ENCODE measurements at places on chromosomes 11 and 22. TPM values are rescaled to one million over a fixed set of nuclear protein-coding genes. Genes with fewer than 3 reads are reported as not detected.

DNA sequence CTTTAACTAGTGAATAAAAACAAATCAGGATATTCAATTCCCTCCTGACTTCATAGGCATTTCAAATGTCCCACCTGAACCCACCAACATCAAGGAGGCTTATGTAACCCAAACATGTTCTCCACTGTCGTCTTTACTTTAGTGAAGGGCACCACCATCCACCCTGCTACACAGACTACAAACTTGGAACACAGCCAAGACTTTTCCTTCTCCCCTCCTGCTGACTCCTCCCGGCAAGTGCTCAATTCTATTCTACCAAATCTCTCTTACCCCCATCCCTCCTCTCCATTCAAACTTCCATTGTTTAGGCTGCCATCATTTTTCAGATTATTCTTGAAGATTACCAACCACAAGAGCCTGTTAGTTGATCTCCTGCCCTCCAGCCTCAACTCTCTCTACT, 24.3 kb downstream of the SAAL1 start:
- no peak for DNase-seq

- no peak for DNase-seq
Measured at GRCh38 chr11:68914761-68915160, 11.1 kb downstream of the IGHMBP2 start.

- DNase-seq, result no peak
Measured at GRCh38 chr22:20440637-20441591, 3.3 kb upstream of the SCARF2 start.

Gene MISFA
- total RNA-seq, result not detected

Gene TTC28
- total RNA-seq, result 62.8 TPM

Gene GAS2
- 0.77 TPM for total RNA-seq

- no peak for DNase-seq
Measured at GRCh38 chr11:18371279-18371678, 23.1 kb upstream of the LDHA start.

GRCh38 chr22:24996420-24996952, 44.0 kb downstream of the KIAA1671 start:
- no peak for DNase-seq

- DNase-seq, result no peak
Measured at GRCh38 chr11:60087239-60087638, 1.2 kb upstream of the MS4A2 start.

Gene ZNF215
- 0.88 TPM for total RNA-seq

DNA sequence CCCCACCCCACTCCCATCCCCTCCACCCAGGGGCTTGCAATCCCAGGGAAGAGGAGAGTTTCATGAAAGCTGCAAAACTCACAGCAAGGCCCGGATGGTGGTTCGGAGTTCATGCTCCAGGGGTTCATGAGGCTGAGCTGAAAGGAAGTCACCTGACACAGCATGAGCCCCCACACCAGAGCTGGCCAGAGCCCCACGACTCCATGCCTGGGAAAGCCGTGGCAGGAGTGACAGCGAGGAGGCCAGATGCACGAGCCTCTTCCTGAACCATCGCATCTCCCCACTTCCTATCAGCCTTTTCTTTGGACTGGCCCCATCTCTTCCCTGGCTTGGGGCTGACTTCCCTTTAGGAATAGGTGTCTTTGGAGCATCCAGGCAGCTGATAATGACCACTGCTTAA, 105.8 kb downstream of the ABTB2 start:
- DNase-seq, result no peak

GRCh38 chr11:3192511-3193372, 25.9 kb downstream of the MRGPRG start:
- no peak for DNase-seq

- no peak for DNase-seq
Measured at GRCh38 chr11:15198284-15198683, 83.6 kb downstream of the INSC start.

- DNase-seq, result peak; percentile 90
Measured at GRCh38 chr22:38870312-38870741, 1.7 kb downstream of the CBX6 start.

GRCh38 chr11:62457478-62457877, 38.6 kb downstream of the SCGB1A1 start:
- DNase-seq, result no peak

GRCh38 chr22:44363013-44363979, 50.5 kb upstream of the SHISAL1 start:
- DNase-seq, result peak; percentile 89

GRCh38 chr11:57543593-57543992, 6.2 kb downstream of the SMTNL1 start:
- no peak for DNase-seq

Gene GNAZ
- total RNA-seq, result 21.6 TPM

Gene TMEM132A
- 47.7 TPM for total RNA-seq

Gene APOL5
- total RNA-seq, result not detected

DNA sequence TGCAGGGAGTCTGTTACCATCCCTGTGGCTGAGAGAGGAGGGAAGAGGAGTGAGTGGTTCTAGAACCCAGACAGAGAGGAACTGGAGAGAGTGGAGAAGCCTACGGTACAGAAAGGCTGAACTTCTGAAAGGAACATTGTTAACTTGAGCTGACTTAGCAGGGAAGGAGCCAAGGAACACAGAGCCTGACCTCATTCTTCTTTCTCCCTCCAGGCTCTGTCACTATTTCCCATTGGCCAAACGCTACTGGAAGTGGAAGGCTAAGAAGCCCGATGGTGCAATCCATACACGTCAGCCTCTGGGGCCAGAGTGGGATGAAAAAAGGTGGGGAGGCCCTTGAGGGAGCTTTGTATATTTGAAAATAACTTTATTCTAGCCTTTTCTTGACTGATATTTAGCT, 16.5 kb upstream of the WT1 start:
- DNase-seq, result peak; percentile 79

Gene CARNS1
- total RNA-seq, result 3.3 TPM

Gene OR52H1
- total RNA-seq, result 2.1 TPM

Gene CLMP
- 51.6 TPM for total RNA-seq

DNA sequence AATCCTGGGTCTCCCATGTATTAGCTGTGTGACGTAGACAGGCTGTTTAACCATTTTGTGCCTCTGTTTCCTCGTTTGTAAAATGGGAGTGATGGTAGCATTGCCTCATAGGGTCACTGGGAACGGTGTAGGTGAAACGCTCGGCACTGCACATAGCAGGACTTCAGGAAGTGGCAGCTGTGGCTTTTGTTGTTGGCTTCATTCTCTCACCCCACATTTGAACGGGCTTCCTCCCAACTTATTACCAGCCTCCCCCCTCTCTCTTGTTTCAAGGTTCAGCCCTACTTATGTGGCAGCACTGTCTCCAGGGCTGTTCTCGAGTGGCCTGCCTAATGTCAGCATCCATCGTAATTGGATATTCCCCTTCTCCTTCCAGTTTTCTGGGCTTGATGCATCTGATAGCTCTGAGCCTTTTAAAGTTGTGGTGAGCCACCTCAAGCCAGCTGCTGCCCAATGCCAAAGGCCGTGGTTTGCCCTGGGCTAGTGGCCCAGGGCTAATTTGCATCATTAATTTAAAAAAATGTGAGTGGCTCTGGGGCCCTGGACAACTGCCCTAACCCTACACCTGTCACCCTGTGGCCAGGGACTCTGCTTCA, 217.8 kb upstream of the TBCEL start:
- DNase-seq, result no peak

DNA sequence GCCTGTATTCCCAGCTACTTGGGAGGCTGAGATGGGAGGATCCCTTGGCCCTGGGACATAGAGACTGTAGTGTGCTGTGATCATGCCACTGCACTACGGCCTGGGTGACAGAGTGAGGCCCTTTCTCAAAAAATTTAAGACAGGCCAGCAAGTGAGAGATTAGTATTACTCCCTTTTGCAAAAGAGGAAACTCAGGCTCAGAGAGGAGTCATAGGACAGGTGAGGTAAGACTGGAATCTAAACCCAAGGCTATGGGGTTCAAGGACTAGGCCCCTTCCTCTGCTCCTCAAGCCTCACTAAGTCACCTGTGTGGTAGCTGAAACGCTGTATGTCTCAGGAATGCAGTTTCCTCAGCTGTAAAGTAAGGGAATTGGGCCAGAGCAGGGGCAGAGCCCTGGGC, 1.6 kb upstream of the P2RY2 start:
- no peak for DNase-seq

DNA sequence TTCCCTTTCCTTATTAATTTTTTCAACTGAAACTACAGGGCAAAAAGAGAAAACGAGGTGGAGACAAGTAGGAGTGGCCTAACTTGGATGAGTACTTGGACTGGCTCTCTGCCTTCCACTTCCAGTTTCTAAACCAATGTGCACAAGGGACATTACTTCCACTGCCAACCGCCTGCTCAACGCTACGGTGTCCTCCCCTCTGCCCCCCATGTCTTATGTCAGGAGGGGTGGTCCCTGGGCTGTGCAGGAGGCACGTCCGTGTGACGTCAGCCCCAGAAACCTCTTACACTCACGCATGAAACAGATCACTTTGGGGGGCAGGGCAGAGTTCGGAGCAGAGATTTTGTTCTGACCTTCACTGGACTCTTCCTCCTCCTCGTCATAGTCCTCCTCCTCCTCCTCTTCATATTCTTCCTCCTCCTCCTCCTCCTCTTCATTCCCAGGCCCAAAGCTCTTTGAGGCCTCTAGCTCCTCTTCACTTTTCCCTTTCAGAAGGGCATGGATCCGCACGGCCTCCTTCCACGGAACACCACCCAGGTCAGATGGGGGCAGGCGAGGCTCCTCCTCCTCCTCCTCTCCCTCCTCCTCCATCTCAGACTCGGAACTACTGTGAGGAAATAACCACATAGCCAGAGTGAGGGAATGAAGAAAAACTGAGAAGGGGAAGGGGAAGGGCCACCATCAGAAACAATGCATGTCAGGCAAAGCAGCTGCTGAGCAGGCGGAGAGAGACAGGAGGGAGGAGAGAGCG, 57.4 kb upstream of the BID start:
- DNase-seq, result peak; percentile 76

DNA sequence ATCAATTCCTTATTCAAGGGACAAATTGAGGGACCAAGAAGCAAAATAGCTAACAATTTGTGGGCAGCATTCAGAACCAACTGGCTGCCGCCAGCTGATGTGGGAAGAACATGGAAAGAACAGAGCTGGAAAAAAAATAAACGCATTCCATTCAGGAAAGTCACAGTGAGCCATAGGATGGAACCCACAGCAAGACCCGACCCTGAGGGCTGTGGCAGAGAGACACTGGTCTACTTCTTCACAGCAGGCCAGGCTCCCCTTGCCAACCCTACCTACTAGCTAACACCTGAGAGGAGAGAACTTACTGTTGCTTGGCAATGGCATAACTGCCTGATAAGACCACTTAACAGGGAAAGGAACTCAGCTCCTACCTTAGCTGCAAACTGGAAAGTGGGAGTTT, 123.5 kb upstream of the APOA1 start:
- DNase-seq, result no peak

DNA sequence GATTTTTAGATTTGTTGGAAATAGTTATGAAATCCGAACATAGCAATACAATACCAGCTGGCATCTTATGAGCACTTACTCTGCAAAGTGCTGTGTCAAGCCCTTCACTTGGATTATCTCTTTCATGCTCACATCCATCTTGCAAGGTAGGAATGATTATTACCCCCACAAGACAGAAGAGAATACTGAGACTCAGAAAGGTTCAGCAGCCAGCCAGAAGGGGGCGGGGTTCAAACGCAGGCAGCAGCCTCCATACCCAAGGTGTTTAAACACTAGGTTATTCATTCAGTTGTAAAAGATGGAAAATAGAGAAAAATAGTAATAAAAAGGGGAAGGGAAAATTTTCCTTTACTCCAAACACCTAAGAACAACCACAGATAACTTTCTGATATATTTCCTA, 158.5 kb downstream of the CCDC34 start:
- no peak for DNase-seq

- peak; percentile 95 for DNase-seq
Measured at GRCh38 chr22:45309422-45310227, at the start of gene FAM118A. Gene FAM118A, plus strand, starts transcription at chr22:45309934. Its CDS starts 12,446 bp downstream, at chr22:45322380.

DNA sequence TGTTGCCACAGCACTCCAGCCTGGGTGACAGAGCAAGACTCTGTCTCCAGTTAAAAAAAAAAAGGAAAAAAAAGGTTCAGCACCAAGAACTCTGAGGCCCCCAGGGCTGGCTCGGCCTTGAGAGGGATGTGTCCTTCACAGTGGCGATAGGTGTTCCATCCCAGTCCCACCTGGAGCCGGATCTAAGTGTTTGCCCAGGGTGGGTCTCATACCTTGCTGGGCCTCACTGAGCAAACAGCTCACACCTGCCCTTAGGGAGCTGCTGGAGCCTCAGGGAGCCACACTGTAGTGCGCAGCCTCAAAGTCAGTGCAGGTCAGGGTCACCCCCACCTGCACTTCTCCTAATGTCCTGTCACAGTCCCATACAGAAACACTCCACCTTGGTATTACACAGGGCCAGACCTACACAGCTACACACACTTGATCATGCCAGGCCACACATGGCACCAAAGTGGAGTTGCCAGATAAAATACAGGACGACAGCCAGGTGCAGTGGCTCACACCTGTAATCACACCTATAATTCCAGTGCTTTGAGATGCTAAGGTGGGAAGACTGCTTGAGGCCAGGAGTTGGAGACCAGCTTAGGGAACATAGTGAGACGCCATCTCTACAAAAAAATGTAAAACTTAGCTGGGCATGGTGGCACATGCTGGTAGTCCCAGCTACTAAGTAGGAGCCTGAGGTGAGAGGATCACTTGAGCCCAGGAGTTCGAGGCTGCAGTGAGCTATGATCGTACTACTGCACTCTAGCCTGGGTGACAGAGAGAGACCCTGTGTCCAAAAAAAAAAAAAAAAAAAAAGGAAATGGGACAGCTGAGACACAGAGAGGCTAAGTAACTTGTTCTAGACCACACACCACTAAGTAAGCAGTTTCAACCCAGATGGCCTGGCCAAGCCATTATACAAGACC, 7.3 kb downstream of the STARD10 start:
- DNase-seq, result no peak

Gene SCUBE2
- 3.1 TPM for total RNA-seq

DNA sequence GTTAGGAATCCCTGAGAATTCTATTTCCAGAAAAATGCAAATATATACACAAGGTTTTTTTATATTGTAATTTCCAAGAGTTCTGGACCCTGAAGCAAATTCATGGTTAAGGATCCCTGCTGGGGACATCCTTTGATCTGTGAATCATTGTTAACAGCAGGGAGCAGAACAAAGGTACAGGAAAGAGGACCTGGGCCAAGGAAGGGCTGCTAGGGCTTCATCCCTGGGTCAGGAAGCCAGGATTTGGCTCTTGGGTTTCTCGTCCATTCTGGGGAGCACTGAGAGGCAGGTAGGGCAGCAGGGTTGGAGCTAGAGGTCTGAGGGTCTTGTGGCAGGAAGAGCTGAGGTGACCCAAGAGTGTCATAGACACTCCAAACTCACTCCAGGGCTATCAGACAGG, 10.2 kb upstream of the OAF start:
- DNase-seq, result no peak
